Activated naive CD4-positive, alpha-beta T cell treated with Interleukin-2 at 50 U/mL for 16 hours (primary cell): ENCODE measurements at places on chromosomes 3 and 15.

DNA sequence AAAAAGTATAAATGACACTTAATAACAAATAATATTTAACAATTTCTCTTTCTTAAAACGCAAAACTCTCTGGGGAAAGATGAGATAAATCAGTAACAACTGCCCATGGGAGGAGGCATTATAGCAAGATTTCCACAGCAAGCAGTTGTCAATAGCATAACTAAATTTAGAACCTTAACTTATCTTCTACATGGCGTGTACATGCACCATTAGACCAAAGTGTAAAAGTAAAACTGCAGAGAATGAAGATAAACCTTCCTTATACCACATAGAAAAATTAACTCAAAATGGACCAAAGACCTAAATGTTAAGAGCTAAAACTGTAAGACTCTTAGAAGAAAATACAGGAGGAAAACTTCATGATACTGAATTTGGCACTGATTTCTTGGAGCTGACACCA is 39.9 kb downstream of the MYO5A start:
- no peak for DNase-seq

- DNase-seq, result no peak
These were observed 59.4 kb upstream of the VGLL4 start for GRCh38 chr3:11703146-11703545.

DNA sequence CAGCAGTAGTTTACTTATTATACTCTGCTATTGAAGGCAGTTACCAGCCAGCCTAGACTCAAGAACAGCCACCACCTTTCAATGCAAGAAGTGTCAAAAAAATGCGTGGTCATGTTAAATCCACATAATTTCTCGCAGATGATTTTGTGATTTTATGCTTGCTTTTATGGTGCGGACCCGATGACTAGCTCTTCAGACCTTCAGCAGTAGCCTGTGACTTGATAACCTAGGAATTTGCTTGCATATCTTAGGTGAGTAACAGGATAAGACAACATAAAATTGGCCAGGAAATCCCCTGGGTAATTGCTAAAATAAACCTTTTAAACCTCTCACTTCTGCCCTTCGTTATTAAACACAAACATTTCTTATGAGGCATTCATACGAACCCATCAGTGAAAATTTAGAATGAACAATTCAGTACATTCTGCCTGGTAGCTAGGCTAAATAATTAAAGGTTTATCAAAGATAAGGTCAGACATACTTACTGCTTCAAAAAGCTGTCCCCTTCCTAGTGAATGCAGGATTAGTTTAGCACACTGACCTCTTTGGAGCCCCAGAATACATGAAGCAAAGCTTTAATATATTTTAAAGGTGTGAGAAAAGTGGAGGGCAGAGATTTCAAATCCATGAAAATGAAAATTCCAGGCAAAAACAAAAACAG is 798.8 kb downstream of the OTOL1 start:
- DNase-seq, result no peak

DNA sequence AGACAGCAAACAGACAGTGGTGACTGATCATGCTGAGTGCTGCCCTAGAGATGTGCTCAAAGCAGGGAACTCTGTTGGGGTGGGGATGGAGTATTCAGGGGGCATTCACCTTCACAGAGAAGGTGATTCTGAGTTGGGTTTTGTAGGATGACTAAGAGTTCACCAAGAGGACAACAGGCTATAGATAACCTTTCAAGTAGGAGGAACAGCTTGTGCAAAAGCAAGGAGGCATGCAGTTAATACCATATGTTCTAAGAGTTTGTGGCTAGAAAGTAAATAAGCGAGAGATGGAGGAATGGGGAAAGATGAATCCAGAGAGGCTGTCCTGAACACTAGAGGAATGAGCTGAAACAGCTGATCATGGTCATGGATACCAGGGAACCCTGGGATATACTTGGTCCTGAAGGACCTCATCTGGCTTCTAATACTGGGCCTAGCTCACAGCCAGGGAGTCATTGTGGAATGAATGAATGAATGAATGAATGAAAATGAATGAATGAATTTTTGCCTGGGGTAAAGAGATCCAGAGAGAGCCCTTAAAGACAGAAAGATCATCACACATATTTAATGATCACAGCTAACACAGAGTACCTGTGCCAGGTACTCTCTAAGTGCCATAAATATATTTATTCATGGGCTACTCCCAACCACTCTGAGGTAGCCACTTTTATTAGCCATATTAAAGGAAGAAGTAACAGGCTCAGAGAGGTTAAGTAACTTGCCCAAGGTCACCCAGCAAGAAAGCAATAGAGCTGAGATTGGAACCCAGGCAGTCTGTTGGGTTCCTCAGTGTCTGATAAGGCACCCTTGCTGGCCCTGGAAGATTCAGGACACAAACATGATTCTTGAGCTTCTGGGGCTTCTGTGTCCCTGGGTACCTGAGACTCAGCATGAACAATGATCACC is 22.0 kb downstream of the SMAD6 start:
- DNase-seq, result no peak

DNA sequence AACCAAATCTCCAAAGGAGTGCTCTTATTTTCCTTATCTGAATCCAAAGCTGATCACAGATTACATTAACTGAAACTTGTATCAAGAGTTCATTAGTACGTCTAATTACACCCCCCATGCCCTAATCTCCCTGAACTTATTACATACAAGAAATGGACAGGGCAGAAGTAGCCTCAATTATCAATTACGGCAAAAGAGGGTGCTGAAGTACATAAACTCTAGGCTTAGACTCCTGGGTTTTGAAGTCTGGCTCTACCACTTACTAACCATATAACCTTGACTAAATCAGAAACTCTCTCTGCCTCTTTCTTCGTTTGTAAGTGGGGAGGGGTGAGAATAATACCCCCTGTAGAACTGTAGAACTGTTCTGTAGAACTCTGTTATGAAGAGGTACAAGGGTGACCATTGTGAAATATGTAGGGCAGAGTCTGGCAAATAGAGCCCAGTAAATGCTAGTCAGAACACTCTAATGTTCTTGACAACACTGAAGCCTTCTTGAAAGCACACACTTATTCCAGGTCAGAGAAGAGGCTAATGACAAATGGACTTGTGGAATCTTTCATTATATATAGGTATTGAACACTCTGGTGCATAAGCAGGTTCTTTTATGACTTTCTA is 19.6 kb upstream of the OR5K4 start:
- no peak for DNase-seq

- no peak for DNase-seq
These were observed 229.8 kb downstream of the SNRPN start for GRCh38 chr15:25184356-25185155.

GRCh38 chr3:138010273-138010590 is 267 bp downstream of the CLDN18 start:
- DNase-seq, result no peak

DNA sequence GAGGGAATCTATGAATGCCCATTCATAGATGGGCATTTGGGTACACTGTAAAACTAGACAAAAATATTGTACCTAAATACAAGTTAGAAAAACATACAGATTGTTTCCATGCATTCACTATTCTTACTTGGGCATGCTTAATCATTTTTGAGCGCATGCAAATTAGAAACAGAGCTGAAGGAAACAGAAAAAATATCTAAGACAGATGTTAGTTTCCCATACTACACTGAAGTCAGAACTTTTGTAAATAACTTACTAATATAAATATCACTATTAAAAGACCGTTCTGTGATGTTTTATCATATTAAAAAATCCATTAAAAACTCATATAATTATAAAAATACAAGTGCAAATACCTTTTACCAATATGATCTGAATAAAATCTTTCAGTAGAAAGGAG is 58.7 kb downstream of the GOLIM4 start:
- no peak for DNase-seq

DNA sequence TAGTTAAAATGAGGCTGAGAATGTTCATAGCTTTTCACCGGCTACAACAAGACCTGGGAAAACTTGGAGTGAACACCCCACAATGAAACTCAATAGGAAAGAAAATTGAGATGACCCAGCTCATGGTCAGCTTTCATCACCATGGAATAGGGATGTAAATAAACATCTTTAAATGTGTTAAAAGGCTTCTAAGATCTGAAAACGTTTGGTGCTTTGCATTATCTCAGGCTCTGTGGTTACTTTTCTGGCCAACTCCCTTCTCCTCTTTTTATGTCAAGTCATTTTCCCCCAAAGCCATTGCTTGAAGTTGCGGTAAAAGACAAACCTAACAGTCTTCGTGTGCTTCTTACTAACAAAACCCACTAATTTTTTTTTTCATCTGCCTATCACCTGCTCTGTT is 195.8 kb downstream of the MECOM start:
- DNase-seq, result no peak

- DNase-seq, result no peak
These were observed 292.8 kb upstream of the TMC3 start for GRCh38 chr15:81666839-81667238.

GRCh38 chr15:34754171-34754601 is 612 bp downstream of the GJD2 start:
- no peak for DNase-seq

- DNase-seq, result no peak
These were observed 214.7 kb upstream of the MRPL3 start for GRCh38 chr3:131717493-131717892.

GRCh38 chr3:148825476-148825875 is 2.1 kb upstream of the CPB1 start:
- DNase-seq, result no peak

DNA sequence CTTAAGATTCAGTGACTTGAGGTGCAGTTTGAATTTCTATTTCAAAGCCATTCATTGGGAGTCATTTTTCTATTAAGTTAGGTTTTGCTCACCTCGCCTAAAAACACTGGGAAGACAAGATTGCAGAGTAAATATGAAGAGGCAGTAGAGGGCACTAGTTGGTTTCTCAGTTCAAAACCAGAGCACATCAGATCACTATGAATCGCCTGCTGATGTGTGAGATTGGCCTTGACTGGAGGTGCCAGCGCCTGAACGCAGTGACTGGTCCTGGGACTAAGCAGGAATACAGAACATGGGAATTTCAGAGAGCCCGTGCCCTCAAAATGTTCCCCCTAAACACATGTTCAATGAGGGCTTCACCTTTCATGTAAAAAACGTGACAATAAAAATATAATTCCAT is 229.0 kb downstream of the ITPR1 start:
- no peak for DNase-seq

DNA sequence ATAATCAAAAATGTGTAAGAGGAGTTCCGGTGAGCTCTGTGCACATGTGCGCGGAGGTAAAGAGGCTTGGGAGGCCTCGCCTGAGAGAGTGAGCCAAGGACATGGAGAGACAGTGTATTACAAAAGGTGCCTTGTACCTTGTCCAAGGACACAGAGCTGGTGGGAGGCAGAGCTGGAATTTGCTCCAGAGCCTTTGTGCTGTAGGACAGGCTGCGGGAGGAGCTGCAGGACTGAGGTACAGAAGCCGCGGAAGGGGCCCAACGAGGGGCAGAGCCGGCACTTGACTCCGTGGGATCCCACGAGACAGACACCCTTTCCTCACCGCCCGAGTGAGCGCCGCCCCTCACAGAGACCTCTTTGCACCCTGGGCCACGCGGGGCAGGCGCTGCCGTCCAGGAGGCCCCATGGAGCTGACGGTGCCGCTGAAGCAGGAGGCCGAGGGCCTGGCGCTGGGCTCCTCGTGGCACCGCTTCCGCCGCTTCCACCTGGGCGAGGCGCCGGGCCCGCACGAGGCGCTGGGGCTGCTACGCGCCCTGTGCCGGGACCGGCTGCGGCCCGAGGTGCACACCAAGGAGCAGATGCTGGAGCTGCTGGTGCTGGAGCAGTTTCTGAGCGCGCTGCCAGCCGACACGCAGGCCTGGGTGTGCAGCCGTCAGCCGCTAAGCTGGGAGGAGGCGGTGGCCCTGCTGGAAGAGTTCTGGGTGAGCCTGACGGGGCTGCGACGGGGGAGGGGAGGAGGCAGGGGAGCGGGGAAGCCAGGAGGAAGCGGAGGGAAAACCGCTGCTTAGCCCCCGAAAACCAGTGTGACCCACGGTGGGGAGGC is 68.7 kb downstream of the SLTM start:
- no peak for DNase-seq

DNA sequence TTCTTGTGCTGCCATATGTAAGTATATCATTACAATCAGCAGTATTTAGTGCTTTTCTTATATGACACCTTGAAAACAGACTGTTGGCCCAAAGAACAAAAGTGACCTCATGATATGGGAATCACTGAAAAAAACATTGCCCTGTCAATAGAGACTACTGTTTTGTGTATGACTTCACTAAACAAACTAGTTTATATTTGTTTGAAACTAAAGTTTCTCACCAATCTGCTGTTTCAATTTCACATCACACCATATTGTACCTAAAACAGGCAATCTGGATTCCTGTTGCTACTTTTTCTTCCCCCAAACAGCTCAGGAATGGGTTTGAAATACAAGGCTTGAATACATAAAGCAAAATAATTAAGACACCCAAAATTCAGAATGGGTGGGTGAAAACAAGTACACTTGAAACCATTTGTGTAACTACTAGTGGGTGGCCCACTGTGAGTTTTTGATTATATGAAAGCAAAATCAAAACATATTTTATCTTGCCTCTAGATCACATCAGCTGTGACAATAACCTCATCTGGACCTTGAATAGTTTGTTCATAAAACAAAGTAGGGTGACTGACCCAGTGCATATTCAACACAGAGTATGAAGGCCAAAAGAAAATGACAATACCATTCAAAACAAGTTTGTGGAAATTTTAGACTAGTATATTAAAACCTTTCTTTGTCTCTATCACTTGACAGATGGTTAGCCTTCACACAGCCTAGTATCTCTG is 5.9 kb downstream of the ZBTB20 start:
- DNase-seq, result no peak

- no peak for DNase-seq
These were observed 201.7 kb upstream of the NSMCE3 start for GRCh38 chr15:29471306-29471705.

DNA sequence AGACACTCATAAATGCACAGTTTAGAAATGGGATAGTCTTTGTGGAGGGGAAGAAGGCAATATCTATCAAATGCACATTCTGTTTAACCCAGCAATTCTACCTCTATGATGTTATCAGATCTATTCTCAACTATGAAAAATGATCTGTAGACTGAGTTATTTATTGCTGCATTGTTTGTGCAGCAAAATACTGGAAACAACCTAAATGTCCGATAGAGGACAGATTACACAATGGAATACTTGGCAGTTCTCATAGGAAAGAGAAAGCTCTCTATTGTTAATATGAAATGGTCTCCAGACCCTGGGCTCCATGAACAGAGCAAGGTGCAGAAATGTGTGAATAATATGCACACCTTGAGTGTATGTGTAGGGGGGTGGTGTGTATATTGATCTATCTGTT is 49.0 kb upstream of the SELENOK start:
- DNase-seq, result no peak

DNA sequence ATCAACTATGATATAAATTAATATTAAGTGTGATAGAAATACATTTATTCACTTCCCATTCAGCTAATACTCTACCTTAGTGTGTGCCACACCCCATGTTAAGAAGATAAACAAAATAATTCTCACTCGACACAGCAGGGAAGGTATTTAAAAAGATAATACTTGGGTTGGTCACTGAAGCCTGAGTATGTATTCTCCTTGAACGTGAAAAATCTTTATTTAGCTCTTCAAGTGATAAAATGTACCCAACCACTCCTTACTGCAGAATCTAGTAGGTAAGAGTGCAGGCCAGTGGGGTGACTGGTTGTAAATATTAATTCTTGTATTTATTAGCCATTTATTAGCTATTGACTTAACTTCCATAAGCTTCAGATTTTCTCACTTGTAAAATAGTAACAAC is 372.7 kb upstream of the THBS1 start:
- no peak for DNase-seq
